ENCODE measurements at places on chromosomes 3 and 15. TPM values are rescaled to one million over a fixed set of nuclear protein-coding genes. Genes with fewer than 3 reads are reported as not detected.

DNA sequence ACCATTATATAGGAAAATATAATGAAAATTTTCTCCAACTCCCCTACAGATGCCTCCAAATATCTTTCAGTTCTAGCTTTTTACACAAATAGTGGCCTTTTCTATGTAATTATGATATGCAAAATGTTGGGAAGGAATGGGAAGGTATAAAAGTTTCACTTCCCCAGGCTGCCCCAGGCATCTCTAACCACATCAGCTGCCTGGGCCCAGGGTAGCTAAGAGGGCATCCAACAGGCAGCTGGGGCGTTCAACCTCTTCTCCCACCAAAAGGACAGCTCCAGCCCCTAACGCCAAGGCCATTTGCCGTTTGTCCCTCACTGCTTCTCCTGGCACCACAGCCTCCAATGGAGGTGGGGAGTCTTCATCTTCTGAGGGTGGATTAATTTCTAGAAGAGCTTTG is 188.1 kb upstream of the TSC22D2 start:
- DNase-seq: no peak

DNA sequence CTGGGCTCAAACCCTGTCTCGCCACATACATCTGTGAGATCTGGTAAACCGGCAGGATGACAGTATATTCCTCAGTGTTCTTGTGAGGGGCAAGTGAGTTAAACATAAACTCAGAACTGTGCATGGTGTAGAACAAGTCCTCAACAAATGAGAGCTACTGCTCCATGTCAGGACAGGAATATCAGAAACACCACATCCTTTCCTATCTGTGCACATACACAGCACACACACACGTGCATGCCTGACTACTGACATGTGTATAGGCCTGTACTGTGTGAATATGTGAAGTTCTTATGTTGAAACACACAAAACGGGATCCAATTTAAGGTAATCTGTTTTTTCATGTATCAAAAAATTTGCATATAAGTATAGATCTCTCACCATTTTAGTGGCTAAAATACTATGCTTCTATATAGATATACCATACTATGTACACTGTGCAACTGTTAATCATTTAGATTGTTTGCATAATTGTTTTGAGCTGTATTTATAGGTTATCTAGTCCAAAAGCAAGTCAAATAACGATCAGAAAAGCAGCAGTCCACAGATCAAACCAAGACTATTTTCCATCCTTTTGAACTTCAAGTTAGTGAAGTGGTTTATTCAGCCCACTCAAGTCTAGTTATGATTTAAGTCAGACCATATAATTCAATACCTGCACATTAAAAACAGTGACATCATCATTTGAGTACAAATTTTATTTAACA is 44.8 kb downstream of the CCR4 start:
- DNase-seq: no peak

DNA sequence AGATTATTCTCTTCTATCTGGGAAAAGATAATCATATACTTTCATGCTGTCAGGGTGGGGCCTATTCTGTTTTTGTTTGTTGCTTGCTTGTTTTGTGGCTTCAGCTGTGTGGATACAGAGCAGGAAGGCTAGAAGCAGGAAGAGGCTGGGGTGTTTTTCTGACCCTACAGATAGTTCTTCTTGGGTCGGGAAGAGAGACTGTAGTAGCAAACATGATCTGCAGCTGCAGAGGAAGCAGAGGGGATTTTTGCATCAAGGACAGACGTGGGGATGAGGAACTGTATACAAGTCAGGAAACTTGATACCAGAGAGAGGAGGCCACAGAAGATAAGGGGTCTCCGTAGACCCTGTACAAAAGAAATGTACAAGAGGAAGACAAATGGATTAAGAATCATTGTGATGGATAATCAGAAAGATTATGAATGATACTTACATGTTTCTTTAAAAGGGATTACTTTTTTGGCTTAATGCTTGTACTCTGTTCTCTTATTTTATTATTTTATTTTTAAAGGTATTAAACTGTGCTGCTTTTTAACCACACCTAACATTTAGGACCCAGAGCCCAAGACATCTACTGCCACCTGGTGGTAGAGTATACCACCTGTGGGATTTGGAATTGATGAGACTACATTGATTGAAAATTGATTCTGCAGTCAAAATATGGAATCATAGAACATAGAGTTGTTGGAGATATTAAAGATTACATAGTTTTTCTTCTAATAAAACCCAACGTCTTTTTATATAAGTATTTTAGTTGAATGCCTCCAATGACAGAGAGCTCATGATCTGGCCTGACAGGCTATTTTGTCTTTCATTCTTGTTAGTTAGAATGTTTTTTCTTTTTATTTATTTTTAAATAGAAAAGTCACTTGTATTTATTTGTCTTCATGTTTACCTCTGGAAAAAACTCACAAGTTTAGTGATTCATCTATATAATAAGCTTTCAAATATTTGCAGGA is 87.3 kb upstream of the ROPN1 start:
- DNase-seq: no peak

- DNase-seq: no peak
Observed at GRCh38 chr3:45983770-45984169, 11.9 kb downstream of the FYCO1 start.

GRCh38 chr3:30140356-30141075 is 465.9 kb upstream of the TGFBR2 start:
- DNase-seq: no peak

- no peak for DNase-seq
Observed at GRCh38 chr3:50196253-50196801, 4.9 kb downstream of the GNAT1 start.

- DNase-seq: no peak
Observed at GRCh38 chr3:43287500-43287873, 1.1 kb downstream of the SNRK start.

GRCh38 chr15:64877435-64877834 is 34.3 kb upstream of the ANKDD1A start:
- DNase-seq: peak; percentile 84

GRCh38 chr15:84703808-84704207 is 12.1 kb downstream of the SEC11A start:
- no peak for DNase-seq

The CASR gene
- not detected for total RNA-seq

The SEMA5B gene
- 4.2 TPM for total RNA-seq

All from left ventricle myocardium superior (tissue), 1 donor.